GM04504 (cell line): ENCODE measurements at places on chromosomes 5 and 9.

DNA sequence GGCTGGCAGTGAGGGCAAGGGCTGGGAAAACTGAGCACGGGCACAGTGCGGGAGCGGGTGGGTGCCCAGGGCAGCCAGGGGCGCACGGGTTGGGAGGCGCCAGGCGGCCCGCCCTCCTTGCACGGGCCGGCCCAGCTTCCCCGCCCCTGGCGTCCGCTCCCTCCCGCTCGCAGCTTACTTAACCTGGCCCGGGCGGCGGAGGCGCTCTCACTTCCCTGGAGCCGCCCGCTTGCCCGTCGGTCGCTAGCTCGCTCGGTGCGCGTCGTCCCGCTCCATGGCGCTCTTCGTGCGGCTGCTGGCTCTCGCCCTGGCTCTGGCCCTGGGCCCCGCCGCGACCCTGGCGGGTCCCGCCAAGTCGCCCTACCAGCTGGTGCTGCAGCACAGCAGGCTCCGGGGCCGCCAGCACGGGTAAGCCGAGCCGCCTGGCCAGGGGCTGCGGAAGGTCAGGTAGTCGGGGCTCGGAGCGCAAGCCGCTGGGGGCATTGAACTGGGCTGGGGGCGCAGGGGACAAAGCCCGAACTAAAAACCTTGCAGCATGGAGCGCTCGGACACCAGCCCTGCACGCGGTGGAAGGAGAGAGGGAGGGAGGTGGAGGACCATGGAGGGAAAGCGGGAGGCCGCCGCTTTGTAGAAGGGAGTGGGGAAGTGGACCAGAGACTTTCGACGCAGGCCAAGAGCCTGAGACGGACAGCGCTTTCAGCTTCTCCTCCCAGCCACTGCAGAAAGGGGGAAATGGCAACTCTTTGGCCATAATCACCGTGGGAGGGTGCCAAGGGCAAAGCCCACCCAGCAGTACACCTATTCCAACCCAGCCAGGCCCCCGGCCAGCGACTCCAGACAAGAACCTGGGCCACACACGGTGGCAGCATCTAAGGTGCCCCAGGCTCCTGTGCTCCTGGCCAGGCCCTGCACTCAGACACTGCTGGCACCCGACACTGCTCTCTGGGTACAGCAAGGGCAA lies at the start of gene TGFBI:
Gene TGFBI (plus strand): TSS at position 207 of the 961 bp plus-strand sequence. CDS start 68 bp downstream, at position 275.
- DNase-seq: no peak

- DNase-seq: no peak
These were observed 5.5 kb downstream of the CNOT6 start for GRCh38 chr5:180499684-180500083.

DNA sequence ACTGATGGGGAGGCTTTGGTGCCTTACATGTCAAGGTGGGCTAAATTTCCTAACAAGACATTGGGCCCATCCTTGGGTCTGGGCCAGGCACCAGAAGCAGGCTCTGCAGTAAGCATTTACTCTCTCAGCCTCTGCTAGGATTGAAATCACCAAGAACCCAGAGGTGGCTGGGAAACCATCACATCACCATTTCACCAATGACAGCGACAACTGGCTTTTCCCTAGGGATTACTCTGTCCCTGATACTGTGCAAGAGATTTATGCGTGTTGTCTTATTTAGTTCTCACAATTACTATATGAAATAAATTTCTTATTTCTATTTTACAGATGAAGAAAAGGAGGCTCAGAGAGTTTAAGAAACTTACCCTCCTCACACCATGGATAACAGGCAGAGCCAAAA lies 342.2 kb downstream of the ARHGEF28 start:
- no peak for DNase-seq

- no peak for DNase-seq
These were observed 9.1 kb downstream of the PDCL start for GRCh38 chr9:122819326-122819725.

DNA sequence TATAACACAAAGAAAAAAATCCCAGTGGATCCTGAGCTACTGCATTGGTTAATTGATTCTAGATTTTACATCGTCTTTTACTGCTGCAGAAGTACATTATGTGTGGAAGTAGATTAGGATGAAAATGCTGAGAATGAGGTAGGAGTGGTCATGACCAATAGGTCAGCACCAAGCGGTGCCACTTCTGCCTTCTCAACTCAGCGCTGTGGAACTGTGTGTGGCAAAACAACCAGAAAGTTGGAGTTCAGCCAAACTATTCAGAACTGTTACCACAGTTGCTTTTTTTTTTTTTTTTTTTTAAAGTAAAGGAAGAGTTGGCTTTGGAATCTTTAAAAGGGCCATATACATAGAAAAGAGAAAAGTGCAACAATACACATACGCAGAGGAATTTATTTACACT lies 24.2 kb downstream of the POU5F2 start:
- DNase-seq: no peak

- no peak for DNase-seq
These were observed 42.5 kb upstream of the ABCA1 start for GRCh38 chr9:104970271-104970987.

- no peak for DNase-seq
These were observed 253.4 kb upstream of the ANKH start for GRCh38 chr5:15124871-15125568.

GRCh38 chr5:64149268-64149667 lies 16.4 kb upstream of the RNF180 start:
- no peak for DNase-seq

GRCh38 chr5:133842846-133843611 lies 125.4 kb downstream of the C5orf15 start:
- DNase-seq: no peak

- DNase-seq: no peak
These were observed 328.8 kb upstream of the IRX1 start for GRCh38 chr5:3266861-3267260.

GRCh38 chr9:131744720-131745201 lies 4.9 kb upstream of the RAPGEF1 start:
- DNase-seq: no peak

- DNase-seq: no peak
These were observed 21.7 kb downstream of the SLC22A5 start for GRCh38 chr5:132391247-132391646.
